ENCODE measurements at places on chromosomes 7 and 10.

DNA sequence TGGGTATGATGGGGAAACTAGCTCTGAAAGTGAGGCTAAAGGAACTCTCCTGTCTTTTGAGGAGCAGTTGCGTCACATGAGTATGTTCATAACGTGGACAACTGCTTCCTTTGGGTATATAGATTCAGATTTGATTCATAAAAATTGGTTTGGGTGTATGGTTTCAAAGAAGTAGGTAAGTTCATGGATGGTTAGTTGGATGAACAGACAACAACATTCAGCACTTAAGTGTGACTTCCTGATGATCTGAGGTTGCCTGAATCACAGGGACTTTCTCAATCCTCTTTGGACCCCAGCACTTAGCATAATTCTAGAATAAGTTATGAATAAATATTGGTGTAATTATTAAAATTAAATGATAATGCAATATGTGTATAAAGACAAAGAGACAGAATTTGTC is 43.4 kb downstream of the MACC1 start:
- DNase-seq, result no peak

DNA sequence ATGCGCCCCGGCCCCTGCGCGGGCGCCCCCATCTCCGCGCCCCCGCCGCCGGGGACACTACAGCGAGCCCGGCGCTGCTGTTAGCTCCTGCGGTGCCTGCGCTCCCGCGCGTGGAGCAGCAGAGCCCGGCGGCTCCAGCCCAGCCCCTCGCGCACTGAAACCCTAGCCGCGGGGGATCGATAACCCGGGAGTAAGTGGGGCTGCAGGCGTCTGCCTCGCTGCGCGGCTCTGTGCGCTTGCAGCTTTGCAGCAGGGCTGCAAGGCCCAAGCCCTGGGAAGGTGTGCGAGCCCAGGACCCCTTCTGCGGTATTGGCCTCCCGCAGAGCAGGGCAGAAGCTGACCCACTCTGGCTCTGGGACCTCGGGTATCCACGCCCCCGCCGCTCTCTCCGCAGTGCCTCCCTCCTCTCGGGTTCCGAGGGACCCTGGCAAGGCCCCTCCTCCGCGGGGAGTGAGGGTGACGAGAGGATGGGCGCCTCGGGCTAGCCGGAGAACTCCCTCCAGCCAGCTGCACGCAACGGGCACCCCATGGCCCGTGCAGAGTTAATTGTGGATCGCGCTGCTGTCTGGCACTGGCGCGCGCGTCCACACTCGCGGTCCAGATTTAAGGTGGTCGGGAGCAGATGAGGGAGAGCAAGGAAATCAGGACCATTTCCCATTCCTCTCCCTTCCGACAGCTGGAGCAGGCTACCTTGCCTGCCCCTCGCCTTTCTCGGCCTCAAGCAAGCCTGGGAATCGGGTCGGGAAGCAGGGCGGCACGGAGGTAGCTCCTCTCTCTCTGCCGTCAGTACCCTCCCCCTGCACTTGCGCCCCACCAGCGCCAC is 2.1 kb downstream of the SHH start:
- no peak for DNase-seq

DNA sequence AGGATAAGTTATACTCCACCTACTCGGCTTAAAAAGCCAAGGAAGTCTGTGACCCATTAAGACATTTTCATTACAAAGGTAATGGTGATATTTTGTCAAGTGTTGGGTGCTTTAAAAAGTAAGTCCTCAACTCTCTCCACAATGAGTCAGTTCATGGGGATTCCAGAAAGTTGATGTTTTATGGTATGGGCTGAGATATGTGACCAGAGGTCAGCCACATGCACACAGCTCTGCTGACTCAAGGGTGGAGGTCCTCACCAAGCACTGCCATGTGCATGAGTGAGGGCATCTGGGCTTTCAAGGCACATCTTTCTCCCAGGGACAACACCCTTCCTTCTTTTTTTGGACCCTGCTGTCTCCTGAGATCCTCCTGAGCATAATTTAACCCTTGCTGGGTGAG is 292.9 kb downstream of the PTEN start:
- DNase-seq, result no peak

DNA sequence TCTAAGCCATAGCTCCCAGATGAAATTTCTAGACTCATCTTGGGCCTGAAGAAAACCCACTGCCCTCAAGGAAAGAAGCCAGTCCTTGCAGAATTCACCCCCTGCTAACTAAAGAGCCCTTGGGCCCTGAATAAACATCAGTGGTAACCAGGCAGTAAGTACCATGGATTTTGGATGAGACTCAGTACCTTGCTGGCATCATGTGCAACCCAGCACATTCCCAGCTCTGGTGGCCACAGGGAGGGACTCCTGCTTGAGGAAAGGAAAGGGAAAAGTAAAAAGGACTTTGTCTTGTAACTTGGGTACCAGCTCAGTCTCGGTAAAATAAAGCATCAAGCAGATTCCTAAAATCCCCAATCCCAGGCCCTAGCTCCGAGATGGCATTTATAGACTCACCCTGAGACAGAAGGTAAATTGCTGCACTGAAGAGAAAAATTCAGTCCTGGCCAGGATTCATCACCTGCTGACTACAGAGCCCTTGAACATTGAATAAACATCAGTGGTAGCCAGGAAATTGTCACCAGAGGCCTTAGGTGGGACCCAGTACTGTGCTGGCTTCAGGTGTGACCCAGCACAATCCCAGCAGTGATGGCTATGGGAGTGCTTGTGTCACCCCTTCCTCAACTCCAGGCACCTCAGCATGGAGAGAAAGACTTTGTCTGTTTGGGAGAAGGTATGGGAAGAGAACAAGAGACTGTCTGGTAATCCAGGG is 31.2 kb upstream of the SFTPD start:
- no peak for DNase-seq

- DNase-seq, result peak; percentile 88
Measured at GRCh38 chr7:43925984-43926797, at the start of gene UBE2D4. UBE2D4 (plus strand) TSS chr7:43926436; CDS start chr7:43926533, 97 bp downstream.
